ENCODE measurements at places on chromosomes 2 and 18.

DNA sequence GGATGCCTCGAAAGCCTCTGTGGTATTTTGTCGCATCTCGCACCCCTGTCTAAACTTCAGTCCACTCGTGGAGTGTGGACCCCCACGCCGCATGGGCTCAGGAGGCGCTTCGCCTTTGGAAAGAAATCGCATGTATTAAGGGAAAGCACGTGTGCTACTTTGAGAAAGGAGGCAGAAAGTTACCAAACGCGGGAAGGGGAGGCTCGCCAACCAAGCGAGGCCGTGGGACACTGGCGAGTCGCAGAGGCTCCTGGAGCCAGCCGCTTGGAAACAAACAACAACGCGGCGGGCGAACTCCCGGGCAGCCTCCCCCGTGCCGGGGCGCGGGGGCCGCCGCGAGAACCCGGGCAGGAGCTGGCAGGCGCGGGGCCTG is 455 bp upstream of the AGAP1 start:
- no peak for DNase-seq

DNA sequence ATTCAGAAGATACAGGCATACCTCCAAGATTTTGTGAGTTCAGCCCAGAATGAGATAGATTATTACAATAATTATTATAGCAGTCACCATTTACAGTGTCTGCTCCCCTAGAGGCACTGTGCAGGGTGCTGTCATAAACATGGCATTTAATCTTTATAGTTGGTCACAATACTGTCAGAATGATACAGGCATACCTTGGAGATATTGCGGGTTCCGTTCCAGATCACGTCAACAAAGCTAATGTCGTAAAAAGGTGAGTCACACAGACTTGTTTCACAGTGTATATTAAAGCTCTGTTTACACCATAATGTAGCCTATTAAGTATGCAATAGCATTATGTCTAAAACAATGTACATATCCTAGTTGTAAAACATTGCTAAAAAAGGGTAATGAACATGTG is 45.6 kb downstream of the ZRANB3 start:
- no peak for DNase-seq

DNA sequence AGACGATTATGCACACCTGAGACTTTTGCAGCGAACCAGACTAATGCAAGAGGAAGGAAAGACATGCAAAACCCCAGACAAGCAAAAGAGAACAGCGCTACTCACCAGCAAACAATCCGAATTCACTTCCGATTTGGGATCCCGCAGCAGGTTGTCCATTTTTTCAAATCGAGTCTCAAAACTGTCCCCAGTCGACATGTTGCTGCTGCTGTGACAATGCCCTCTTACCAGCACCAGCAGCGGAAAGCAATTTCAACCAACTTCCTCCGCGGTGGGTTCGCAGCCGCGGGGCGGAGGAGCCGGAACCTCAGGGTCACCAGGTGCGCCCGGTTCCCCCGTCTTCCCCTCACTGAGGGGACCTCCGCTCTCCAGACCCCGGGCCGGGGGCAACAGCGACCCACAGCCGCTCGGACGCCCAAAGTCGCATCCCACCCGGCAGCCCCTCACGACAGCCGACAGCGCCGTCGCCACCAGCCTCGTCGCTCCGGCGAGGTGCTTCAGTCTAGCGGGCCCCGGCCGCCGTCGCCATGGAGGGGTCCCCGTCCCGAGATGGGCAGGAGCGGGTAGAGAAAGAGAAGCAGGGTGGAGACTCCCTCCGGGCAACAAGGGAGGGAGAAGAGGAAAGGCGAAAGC is 784 bp downstream of the ROCK1 start:
- no peak for DNase-seq

GRCh38 chr2:166134252-166135151 is 6.7 kb upstream of the SCN1A start:
- no peak for DNase-seq

DNA sequence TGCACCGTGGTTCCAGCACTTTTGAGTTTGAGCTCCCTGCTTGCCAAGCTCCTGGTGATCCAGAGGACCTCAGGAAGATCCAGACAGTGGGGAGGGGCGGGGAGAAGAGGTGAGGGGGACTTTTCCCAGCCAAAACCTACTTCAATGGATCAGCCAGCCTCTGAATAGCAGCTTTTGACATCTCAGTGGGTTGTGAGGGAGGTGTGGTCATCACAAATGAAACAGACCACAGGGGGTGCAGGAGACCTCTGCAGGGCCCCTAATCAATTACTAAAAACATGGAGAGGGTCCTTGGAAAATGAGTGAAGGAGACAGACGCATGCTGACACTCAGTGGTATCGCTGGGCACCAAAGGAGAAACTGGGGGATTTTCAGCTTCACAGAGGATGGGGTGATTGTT is 372.7 kb downstream of the ZNF521 start:
- no peak for DNase-seq

DNA sequence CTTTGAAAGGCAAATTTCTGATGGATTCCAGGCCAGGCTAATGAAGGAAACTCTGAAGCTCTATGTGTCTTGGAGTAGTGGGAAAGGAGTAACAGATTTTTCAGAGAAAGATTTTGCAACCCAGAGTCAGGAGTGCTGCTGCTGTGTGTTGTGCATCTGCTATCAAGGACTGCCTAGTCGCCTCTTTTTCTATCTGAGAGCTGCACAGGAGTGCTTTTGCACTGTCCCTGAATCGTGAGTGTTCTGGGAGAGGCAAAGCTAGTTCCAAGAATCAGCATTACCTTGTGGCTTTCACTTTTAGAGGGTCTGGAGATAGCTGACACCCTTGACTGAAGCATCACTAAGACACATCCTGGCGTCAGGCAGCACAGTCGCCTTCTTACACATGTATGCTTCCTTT is 336.4 kb downstream of the PARD3B start:
- DNase-seq, result no peak

- DNase-seq, result no peak
These were observed 273.6 kb downstream of the SETBP1 start for GRCh38 chr18:44954257-44954656.
